ENCODE measurements at places on chromosomes 6 and 20. TPM values are rescaled to one million over a fixed set of nuclear protein-coding genes. Genes with fewer than 3 reads are reported as not detected.
A peak's percentile ranks its signal among the peaks of the same experiment; 100 is the strongest.

DNA sequence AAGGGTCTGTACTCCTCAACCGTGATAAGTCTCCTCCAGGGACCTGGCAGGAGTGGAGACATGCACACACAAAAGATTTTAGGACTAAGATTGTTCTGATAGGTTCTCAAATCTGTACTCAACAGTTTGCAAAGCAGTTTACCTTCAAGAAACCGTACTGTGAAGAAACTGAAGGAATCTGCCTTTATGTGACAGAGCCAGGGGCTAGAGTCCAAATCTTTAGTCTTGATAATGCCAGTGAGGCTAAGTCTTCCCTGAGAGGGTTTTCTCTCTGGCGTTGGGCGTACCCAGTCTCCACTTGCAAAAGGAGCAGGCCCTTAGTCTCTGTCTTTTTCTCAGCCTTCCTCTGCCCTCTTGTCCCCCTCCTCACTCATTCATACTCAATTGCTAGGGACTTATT lies 47.5 kb downstream of the RALY start:
- H3K36me3 ChIP-seq, result peaks cover 20% of the 10 kb centered on the region
- DNase-seq, result no peak
- H3K4me1 ChIP-seq, result no peaks in the 10 kb centered on the region
- no peak overlapping the region for H3K27ac ChIP-seq
- no peak overlapping the region for H3K4me3 ChIP-seq

DNA sequence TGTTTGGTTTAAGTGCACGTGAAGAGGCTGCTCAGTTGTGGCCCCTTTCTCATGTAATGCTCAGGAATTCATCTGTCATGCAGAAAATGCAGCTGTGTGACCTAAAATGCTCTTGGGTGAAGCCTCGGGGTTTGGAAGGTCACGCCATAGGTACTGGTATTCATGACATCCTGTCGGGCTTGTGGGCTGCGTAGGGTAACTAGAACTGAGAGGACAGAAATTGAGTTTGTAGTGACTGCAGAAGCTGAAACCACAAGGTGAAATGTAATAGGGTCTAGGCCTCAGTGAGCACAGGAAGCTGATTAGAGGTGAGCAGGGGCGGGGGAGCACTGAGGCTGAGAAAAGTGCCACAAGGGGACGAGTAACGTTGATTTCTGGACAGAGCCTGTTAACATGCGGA lies 128.8 kb downstream of the SOBP start:
- no peak for DNase-seq
- H3K4me3 ChIP-seq, result no peak overlapping the region
- H3K36me3 ChIP-seq, result no peaks in the 10 kb centered on the region
- no peaks in the 10 kb centered on the region for H3K4me1 ChIP-seq

GRCh38 chr6:132388291-132388690 lies 13.0 kb downstream of the MOXD1 start:
- H3K4me3 ChIP-seq, result no peak overlapping the region
- H3K27ac ChIP-seq, result no peak overlapping the region
- peaks cover 28% of the 10 kb centered on the region for H3K4me1 ChIP-seq

DNA sequence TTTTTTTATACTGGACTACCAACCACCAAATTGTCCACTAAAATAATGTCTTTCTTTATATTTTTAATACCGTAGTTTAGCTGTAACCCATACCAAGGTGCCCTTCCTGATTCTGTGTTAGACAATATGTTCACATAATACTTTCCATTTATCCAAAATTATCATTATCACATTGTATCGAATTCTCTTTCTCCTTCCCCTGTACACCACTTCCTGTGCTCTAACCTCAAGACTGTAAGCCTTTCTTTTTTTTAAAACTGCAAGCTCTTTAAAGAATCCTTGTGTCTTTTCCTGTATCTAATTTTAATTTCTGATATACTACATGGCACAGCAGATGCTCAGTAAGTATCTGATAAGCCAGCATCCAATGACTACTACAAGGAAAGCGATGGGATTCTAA lies 917.5 kb downstream of the EYS start:
- no peaks in the 10 kb centered on the region for H3K36me3 ChIP-seq
- no peaks in the 10 kb centered on the region for H3K27me3 ChIP-seq
- no peaks in the 10 kb centered on the region for H3K4me1 ChIP-seq
- H3K4me3 ChIP-seq, result no peak overlapping the region

DNA sequence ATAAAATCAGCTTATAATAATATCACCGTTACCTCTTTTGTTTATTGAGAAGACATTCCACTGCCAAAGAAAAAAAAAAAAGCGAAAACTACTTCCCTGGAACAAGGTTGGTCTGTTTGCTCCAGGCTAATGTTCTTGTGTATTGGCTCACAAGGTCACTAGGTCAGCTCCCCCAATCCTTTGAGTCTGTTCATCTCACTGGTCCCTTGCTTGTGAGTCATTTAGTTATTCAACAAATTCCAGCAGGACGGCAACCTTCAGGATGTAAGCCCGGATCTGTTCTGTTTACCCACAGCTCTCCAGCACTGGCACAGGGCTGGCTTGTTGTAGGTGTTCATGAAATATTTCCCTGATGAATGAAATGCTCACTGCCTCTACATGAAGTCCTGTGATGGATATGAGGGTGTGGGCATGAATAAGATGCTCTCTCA lies 3.3 kb downstream of the ARHGAP40 start:
- peaks cover 5% of the 10 kb centered on the region for H3K4me1 ChIP-seq
- no peaks in the 10 kb centered on the region for H3K36me3 ChIP-seq
- no peak overlapping the region for H3K4me3 ChIP-seq
- DNase-seq, result no peak

DNA sequence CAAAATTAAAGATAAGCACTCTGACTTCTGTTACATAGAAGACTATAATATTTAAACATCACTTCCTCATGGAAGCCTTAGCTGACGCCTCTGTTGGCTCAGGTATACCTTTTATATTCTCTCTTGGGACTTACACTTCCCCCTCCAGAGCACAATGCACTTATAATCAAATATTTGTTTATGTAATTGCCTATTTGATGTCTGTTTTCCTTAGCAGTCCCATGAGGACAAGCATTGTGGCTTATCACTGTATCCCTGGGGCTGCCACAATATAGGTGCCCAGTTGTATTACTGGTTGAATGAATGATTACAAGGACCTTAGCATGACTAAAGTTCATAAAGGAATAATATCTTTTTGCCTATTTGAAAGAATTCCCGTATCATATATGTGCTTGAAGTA lies 186.7 kb upstream of the VGLL2 start:
- DNase-seq, result no peak
- no peak overlapping the region for H3K27ac ChIP-seq
- H3K4me3 ChIP-seq, result no peak overlapping the region
- H3K27me3 ChIP-seq, result no peaks in the 10 kb centered on the region
- H3K4me1 ChIP-seq, result no peaks in the 10 kb centered on the region

- no peak overlapping the region for H3K4me3 ChIP-seq
- no peaks in the 10 kb centered on the region for H3K27me3 ChIP-seq
- no peaks in the 10 kb centered on the region for H3K36me3 ChIP-seq
- H3K27ac ChIP-seq, result no peak overlapping the region
Observed at GRCh38 chr6:145863988-145864616, 49.5 kb upstream of the FBXO30 start.

- DNase-seq, result no peak
- H3K27ac ChIP-seq, result no peak overlapping the region
- H3K4me1 ChIP-seq, result no peaks in the 10 kb centered on the region
- H3K36me3 ChIP-seq, result no peaks in the 10 kb centered on the region
- no peaks in the 10 kb centered on the region for H3K27me3 ChIP-seq
Observed at GRCh38 chr20:8981482-8981881, 87.4 kb upstream of the PLCB4 start.

GRCh38 chr20:1993986-1994385 lies at the start of gene PDYN:
Gene PDYN (minus strand): TSS chr20:1994058. CDS start chr20:1983084, 10,974 bp downstream.
- no peak within 1 kb of the TSS for H3K27ac ChIP-seq
- DNase-seq, result no peak
- H3K27me3 ChIP-seq, result peaks cover 59% of the 10 kb centered on the region
- no peak within 1 kb of the TSS for H3K4me3 ChIP-seq

DNA sequence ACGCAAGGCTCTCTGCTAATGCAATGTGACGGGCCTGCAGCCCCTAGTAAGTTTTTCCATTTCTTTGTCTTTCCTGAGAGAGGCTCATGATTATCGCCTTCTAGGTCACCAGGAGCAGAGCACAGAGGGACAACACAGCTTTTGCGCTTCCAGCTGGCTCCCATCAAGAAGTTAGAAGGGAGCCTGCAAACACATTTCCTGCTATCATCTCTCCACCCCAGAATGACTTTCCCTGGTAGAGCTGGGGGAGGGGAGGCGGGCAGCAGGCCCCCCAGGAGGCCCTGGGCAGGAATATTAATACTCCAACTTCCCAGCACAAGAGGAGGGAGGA lies 35.7 kb upstream of the CCDC167 start:
- H3K36me3 ChIP-seq, result no peaks in the 10 kb centered on the region
- DNase-seq, result no peak
- peaks cover 34% of the 10 kb centered on the region for H3K4me1 ChIP-seq
- no peaks in the 10 kb centered on the region for H3K27me3 ChIP-seq
- H3K27ac ChIP-seq, result no peak overlapping the region

- no peak for DNase-seq
- H3K27ac ChIP-seq, result no peak overlapping the region
- H3K36me3 ChIP-seq, result no peaks in the 10 kb centered on the region
Observed at GRCh38 chr6:37099442-37099841, 70.5 kb upstream of the PIM1 start.

- no peaks in the 10 kb centered on the region for H3K36me3 ChIP-seq
- no peak overlapping the region for H3K27ac ChIP-seq
- peak; percentile 60 for DNase-seq
- H3K27me3 ChIP-seq, result no peaks in the 10 kb centered on the region
- no peak overlapping the region for H3K4me3 ChIP-seq
Observed at GRCh38 chr6:108589244-108589791, 28.6 kb downstream of the FOXO3 start.

- H3K4me1 ChIP-seq, result no peaks in the 10 kb centered on the region
- no peaks in the 10 kb centered on the region for H3K27me3 ChIP-seq
- DNase-seq, result no peak
- no peaks in the 10 kb centered on the region for H3K36me3 ChIP-seq
Observed at GRCh38 chr20:60648556-60648955, 603.5 kb upstream of the CDH4 start.

GRCh38 chr20:35437599-35437998 lies 429 bp downstream of the GDF5 start:
- peaks cover 5% of the 10 kb centered on the region for H3K4me1 ChIP-seq
- H3K27ac ChIP-seq, result no peak overlapping the region
- no peaks in the 10 kb centered on the region for H3K36me3 ChIP-seq
- H3K27me3 ChIP-seq, result no peaks in the 10 kb centered on the region

- no peak overlapping the region for H3K4me3 ChIP-seq
- H3K27me3 ChIP-seq, result no peaks in the 10 kb centered on the region
- peaks cover 67% of the 10 kb centered on the region for H3K36me3 ChIP-seq
- DNase-seq, result no peak
Observed at GRCh38 chr20:63696306-63696627, 185 bp upstream of the TNFRSF6B start.

DNA sequence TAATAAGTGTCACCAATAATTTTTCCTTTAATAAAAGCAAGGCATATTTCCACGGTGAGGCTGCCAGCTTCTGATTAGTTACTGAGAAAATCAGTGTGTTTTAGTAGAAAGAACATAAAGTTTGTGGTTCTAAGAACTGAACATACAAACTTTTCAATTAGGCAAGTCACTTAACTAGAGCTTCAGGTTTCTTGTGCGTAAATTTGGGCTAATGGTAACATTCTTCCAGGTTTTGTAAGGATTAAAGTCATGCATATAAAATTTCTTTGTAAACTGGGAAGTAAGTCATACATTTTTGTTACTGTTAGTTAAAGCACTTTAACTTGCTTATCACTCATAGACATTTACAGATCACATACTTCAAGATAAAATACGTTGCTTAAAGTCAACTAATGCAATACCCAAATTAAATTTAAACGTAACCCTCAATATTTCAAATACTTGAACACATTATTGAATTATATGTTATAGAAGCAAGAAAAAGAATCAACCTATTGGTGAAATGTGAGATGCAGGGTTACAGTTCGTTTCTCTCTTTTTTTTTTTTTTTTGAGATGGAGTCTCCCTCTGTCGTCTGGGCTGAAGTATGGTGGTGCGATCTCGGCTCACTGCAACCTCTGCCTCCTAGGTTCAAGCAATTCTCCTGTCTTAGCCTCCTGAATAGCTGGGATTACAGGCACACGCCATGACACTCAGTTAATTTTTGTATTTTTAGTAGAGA lies 327.3 kb upstream of the NOX3 start:
- peaks cover 24% of the 10 kb centered on the region for H3K4me1 ChIP-seq
- H3K4me3 ChIP-seq, result no peak overlapping the region
- H3K27me3 ChIP-seq, result no peaks in the 10 kb centered on the region
- H3K36me3 ChIP-seq, result no peaks in the 10 kb centered on the region

GRCh38 chr20:24953621-24954133 lies 4.6 kb downstream of the CST7 start:
- H3K27ac ChIP-seq, result no peak overlapping the region
- no peaks in the 10 kb centered on the region for H3K4me1 ChIP-seq
- H3K27me3 ChIP-seq, result no peaks in the 10 kb centered on the region
- peaks cover 2% of the 10 kb centered on the region for H3K36me3 ChIP-seq

The VGLL2 gene
- not detected for total RNA-seq

The PRR18 gene
- 0.76 TPM for total RNA-seq

The ZBTB12 gene
- total RNA-seq, result 0.53 TPM

The ME1 gene
- 45.8 TPM for total RNA-seq

The STK4 gene
- 12.6 TPM for total RNA-seq

The OARD1 gene
- 12.9 TPM for total RNA-seq

The TRIM15 gene
- total RNA-seq, result not detected

Measured in SJSA1 (cell line).